Stimulated activated CD8-positive, alpha-beta memory T cell treated with anti-CD3 and anti-CD28 coated beads, Interleukin-4, amount 100 ng/mL, for 1 hour (primary cell): ENCODE measurements at places on chromosomes 7 and 10.

DNA sequence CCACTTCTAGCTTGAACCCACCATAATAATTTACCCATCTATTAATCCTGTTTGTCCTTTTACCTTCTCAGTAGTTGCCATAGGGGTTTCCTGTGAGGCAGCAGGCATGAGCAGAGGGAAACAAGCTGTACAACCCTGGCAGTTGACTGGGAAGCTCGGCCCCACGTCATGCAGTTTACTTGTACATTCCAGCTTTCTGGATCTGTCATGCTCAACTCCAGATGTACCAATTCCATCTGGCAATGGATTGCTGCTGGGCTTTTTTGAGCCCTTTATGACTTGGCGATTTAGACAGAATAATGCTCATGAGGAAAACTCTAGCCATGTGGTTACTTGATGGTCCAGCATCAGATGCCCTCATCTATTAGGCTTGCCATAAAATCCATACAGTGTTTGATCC is 112.5 kb downstream of the GNAI1 start:
- DNase-seq = no peak

- DNase-seq = no peak
These were observed 8.1 kb upstream of the RABGEF1 start for GRCh38 chr7:66732439-66732838.

- no peak for DNase-seq
These were observed 133.7 kb upstream of the SH2B2 start for GRCh38 chr7:102152672-102153598.

DNA sequence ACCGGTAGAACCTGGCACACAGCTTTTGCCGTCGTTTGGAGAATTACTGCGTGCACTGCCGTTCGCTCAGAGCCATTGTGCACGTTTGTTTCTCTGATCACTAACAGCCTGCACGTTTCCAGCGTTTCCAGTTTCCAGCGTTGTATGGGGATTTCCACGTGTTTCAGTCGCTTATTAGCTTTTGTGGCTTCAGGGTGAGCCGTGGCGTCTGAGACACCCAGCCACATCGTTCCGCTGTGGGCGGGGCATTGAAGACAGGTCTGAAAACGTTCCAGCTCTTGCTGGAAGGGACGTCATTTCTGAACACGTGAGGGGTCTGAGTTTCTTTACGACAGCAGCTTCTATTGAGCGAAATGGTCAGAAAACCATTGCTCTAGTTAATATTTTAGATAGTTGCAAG is 164.8 kb downstream of the DNAJB6 start:
- DNase-seq = no peak

- no peak for DNase-seq
These were observed 172.1 kb downstream of the ACTR3B start for GRCh38 chr7:152931633-152932032.

DNA sequence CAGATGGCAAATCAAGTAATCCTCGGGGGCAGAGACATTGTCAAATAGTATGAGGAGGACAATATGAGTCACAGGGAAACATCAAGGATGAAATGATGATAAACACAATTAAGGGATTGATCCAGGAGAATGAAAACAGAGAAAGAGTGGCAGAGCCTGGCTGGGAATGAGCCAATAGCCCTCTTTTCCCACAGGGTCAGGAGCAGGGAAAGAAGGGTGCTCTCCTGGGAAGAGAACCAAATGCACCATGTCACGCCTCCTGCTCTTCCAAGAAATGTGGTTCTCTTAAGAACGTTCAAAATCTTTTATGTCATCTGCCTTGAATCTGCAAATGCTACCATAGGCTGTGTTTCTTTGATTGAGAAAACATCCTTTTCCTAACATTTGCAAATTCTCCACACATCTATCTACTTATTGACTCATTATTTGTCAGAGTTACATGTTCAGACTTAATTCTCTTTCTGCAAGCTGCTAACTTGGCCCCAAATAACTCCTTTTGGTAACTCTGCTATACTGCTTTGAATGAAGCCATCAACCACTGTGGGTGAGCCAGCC is 50.6 kb downstream of the HIPK2 start:
- no peak for DNase-seq

DNA sequence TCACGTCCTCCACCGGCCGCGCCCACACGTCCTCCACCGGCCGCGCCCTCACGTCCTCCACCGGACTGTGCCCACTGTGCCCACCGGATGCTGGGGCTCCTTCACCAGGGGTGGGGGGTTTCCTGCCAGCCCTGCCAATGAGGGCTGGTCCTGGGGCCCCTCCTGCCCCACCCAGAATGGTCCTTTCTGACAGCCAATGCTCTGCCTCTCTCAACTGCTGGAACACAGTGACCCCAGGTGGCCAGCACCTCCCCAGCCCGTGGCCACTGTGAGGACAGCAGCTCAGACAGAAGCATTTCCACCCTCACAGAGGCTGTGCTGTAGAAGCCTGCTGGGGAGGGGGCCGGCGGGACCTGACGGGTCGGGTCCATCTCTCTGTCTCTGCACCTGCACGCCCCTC is 90.1 kb upstream of the DNAAF5 start:
- no peak for DNase-seq

- no peak for DNase-seq
These were observed 15.9 kb upstream of the KCNIP2 start for GRCh38 chr10:101859530-101859929.

DNA sequence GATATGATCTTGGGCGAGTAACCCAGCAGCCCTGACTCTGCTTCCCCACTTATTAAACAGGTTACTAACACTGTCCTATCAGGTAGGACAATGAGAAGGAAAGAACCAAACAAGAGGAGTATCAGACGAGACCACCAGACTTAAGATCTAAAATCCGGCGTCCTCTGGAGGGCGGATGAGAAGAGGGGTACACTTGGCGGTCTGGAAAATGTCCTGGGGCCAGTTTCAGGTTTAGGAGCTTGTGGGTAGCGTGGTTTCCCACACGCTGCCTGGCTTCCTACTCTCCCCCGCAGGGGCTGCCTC is 635 bp downstream of the ZNF32 start:
- no peak for DNase-seq

DNA sequence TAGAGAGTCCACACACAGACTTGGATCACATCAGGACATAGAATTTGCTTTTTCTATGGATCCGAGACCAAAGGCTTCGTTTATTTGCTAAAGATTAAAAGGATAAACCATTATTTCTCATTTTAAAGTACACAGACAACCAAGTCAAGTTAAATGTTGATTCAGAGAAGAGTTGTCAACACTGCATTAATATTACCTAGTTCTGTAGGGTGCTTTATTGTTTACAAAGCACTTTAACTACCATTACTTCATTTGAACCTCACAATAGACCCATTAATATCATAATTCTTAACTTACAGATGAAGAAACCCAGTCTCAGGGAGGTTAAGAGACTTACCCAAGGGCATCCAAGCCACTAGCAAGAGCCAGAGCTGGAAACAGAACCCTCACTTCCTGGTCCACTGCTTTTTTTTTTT is 43.2 kb upstream of the GSAP start:
- DNase-seq = no peak

GRCh38 chr7:45055016-45055415 is 33.8 kb downstream of the NACAD start:
- DNase-seq = no peak

- no peak for DNase-seq
These were observed 82.7 kb downstream of the ZRANB1 start for GRCh38 chr10:125024497-125025234.

- DNase-seq = no peak
These were observed 17.6 kb downstream of the SLC29A3 start for GRCh38 chr10:71336632-71337031.

GRCh38 chr7:157870644-157871290 is 534.0 kb downstream of the DNAJB6 start:
- DNase-seq = no peak

- DNase-seq = no peak
These were observed 123.0 kb downstream of the ANLN start for GRCh38 chr7:36512616-36513015.

- DNase-seq = no peak
These were observed 1040.9 kb downstream of the GRM8 start for GRCh38 chr7:126211875-126212274.

- no peak for DNase-seq
These were observed 9.0 kb upstream of the FKBP9 start for GRCh38 chr7:32948202-32948601.
